ENCODE measurements at places on chromosomes 4 and X.

GRCh38 chrX:2679534-2680485, 11.3 kb upstream of the CD99 start:
- DNase-seq = no peak

DNA sequence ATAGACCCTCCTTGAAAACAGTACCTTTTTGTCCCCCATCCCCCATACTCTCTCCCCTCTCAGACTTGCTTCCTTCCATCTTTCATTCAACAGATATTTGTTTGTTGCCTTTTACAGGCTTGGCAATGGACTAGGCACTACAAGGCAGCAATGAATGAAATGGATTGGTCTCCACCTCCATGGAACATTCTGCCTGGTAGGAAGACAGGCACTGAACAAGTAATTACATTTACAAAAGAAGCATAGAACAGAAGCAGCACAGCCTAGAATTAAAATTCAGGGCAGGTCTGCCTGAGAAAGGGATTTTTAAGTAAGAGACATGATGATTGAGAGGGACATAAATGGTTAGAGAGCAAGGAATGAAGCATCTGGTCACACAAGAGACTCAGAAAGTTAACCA, 346.1 kb downstream of the GRXCR1 start:
- no peak for DNase-seq

- no peak for DNase-seq
These were observed 735 bp downstream of the NRK start for GRCh38 chrX:105823092-105823455.

DNA sequence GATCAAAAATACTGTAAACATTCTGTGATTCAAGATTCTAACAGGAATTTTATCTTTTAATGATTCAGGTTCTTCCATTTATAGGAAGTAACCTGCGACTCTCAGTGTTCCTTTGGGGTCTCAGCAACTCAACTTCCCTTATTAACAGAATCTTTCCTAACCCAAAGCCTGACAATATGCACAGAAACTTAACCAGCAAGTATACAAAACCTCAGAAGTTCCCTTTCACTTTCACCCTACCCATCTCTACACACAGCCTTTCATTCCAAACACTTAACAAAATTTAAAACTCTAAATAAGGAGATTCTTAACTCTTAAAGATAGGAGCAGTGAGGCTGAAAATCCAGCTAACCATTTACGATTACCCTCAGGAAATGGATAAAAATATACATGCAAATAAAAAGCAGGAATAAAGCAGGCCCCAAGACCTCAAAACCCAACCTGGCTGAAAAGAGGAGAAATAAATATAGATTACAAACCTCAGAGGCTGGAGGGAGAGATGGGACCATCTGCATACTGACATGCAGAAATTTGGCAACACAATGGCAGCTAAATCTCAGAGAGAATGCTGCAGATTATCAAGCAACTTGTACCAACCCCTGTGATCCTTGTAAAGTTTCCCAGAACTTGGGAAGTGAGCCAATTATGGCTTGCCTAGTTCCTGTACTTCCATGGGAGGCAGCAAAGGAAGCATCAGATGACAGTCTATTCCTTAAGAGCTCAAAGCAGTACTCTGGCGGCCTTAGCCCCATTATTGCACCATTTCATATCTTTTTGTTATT, 101.0 kb downstream of the ATP11C start:
- DNase-seq = no peak

- DNase-seq = no peak
These were observed 595.3 kb downstream of the BCOR start for GRCh38 chrX:39502486-39502885.

- no peak for DNase-seq
These were observed 494.1 kb downstream of the PRR32 start for GRCh38 chrX:127313635-127314034.

GRCh38 chr4:8851321-8852117, 20.1 kb downstream of the HMX1 start:
- DNase-seq = no peak

DNA sequence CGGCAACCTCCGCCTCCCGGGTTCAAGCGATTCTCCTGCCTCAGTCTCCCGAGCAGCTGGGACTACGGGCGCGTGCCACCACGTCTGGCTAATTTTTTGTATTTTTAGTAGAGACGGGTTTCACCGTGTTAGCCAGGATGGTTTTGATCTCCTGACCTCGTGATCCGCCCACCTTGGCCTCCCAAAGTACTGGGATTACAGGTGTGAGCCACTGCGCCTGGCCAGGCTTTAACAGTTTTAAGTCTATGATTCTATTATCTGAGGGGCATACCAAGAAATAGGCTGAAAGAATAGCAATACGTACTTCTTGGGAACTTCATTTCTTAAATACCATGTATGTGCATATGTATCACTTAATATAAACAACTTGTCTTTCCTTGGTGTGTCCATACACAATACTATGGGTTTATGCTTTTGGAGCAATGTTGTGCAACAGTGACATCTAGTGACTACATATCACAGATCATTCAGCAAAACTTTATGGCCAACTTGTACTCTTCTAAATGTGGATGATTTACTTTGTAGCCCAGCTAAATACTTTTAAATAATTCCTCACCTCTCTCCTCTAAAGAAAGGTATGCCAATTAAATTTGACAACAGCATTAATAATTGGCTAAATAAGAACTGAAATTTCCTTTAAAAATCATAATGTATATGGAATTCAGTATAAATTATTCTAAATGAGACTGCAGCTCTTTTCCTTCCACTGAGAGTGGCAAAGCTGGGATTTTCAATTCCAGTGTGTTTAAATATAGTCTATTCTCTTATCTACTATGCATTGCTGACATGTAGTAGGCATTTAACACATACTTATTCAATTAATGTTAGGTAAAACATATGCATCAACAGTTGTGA, 10.4 kb downstream of the SLC9B1 start:
- no peak for DNase-seq

GRCh38 chrX:112012360-112012759, 70.2 kb downstream of the TRPC5 start:
- DNase-seq = no peak

GRCh38 chr4:112312610-112313239, 15.6 kb downstream of the ALPK1 start:
- DNase-seq = no peak

DNA sequence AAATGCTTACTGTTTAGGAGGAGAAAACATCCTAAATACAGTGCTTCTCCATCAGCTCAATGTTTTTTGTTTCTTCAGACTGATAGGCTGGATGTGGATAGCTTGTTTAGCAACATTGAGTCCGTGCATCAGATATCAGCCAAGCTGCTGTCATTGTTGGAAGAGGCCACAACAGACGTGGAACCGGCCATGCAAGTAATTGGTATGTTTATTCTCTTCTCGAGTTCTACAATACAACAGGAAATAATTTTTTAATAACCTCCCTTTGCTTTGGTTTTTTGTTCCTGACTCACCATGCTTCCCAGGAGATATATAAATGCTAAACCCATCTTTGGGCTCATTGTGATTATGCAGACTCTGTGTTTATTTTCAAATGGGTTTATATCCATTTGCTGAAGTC, 60.9 kb downstream of the ARHGEF38 start:
- no peak for DNase-seq

DNA sequence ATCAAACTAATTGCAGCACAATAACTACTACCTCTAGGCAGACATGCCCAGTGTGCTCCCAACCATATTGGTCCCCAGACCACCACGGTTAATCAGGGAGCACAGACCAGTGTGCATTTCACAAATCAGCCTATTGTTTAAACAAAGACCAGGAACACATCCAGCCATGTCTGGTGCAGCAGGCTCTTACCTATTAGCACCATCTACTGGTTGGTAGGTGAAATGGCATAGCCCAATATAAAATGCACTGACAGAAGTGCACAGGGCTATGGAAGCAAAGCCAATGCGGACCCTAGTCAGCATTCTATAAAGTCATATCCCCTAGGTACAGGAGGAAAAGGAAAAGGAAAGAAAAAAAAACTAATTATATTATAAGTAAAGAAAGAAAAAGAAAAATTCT, 15.5 kb upstream of the CYLC1 start:
- no peak for DNase-seq

GRCh38 chrX:42704454-42704853, 73.5 kb downstream of the PPP1R2C start:
- no peak for DNase-seq

GRCh38 chr4:123832173-123833026, 435.8 kb downstream of the SPRY1 start:
- no peak for DNase-seq

DNA sequence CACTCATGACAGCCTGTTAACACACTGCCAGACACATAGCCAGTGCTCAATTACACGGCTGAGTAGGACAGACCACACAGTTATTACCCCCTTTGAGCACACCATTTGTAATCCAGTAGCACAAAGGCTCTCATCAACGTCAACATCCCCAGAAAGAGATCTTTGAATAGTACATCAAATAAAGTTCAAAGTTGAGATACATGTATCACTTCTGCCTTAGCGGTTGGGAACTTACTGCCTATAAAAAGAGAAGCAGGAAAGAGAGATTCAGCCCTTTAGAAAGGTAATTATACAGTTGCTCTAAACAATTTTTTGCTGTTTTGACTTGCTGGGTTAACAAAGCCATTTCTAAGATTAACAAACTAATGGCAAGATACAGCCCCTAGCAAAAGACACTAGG, 16.2 kb downstream of the ANXA5 start:
- no peak for DNase-seq

GRCh38 chrX:129983575-129984110, 1.2 kb downstream of the BCORL1 start:
- no peak for DNase-seq

DNA sequence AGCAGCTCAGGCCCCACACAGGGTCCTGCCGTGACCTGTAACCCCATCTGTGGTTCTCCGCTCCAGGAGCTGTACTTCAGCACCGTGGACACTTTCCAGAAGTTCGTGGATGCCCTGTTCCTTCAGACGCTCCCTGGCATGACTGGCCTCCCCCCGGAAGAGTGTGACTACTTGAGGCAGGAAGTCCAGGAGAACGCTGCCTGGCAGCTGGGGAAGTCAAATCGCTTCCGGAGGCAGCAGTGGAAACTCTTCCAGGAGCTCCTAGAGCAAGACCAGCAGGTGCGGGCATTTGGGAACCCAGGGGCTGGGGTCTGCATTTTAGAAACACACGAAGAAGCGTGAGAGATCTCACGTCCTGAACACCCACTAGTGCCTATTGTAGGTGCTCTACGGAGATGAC, 72.5 kb downstream of the EVC start:
- no peak for DNase-seq

GRCh38 chrX:35711281-35711680, 86.9 kb upstream of the MAGEB16 start:
- no peak for DNase-seq

DNA sequence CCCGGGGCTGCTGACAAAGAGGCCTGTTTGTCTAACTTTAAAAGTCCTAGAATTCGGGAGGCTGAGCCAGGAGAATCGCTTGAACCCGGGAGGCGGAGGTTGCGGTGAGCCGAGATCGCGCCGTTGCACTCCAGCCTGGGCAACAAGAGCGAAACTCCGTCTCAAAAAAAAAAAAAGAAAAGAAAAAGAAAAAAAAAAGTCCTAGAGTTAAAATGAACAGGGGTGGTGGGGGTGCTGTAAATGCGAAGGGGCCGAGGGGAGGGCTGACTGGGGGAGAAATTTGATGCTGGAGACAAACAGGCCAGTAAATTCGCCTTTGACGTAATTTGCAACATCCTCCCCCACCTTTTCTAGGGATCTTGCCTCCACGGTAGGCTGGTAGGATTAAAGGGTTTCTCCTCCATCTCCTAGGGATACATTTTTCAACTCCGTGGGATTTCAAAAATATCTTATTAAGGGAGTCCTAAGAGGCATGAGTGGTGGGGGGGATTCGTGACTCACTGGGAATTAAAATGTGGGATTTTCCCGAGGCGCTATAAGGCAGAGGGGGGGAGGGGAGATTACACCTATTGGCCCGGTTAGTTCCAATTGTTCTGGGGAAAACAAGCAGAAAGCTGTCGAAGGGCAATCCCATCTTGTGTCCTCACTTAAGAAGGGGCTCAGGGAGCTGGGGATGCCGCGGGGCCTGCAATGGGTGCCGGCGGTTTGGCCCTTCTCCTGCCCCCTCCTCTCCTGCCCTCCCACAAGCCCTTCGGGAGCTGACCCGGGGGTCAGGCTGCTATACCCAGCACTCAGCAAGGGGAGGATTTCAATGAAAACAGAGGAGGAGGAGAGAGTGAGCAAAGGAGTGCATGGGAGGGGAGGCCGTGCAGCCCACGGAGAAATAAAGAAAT, 3.0 kb upstream of the BCOR start:
- no peak for DNase-seq

GRCh38 chrX:67523002-67523681, 20.7 kb upstream of the AR start:
- DNase-seq = no peak

Data from SHP77 treated with DMSO at 0.1 percent for 48 hours (cell line).